Kidney (tissue), 22 donors: ENCODE measurements at places on chromosomes 16 and 17.

- DNase-seq, result no peak
Measured at GRCh38 chr17:61443475-61443882, 8.7 kb upstream of the TBX4 start.

- DNase-seq, result no peak
Measured at GRCh38 chr17:78791840-78792709, 10.0 kb upstream of the CYTH1 start.

GRCh38 chr16:57690782-57691471, 3.7 kb upstream of the DRC7 start:
- no peak for DNase-seq

DNA sequence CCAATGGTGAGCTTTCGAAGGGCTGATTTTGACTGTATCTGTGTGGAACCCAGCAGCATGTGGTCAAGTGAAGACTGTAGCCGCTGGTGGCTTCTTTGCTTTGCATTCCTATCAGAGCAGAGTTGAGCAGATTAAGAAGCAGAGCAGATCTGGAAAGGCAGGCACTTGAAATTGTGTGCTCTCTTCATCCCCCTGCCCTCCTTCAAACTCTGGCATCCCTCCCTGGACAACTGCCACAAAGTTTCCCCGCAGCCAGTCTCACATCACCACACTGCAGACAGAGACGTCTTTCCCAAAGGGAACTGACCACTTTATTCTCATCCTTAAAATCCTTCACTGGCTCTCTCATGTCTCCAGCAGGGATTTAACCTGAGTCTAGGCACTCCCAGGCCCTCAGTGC, 237.1 kb upstream of the DYNLRB2 start:
- DNase-seq, result no peak

DNA sequence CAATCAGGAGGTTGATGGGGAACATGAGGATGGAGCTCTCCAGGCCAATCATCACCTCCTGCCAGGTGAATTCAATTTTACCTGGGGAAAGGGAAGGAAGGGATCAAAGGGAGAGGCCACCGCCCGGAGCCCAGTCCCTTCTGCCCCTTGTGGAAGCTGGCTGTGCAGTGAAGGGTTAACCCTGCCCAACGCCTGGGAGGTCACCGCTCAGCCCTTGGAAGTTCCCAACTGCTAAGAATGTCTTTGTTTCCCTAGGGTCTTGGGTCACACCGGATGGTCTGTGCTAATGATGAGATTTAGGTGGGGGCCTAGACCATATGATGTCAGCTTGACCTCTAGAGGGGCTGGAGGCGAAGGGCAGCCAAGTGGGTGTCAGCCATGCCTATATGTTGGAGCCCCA, 52.1 kb upstream of the GCSH start:
- DNase-seq, result no peak

- DNase-seq, result no peak
Measured at GRCh38 chr16:26295625-26296304, 604.0 kb downstream of the HS3ST4 start.

DNA sequence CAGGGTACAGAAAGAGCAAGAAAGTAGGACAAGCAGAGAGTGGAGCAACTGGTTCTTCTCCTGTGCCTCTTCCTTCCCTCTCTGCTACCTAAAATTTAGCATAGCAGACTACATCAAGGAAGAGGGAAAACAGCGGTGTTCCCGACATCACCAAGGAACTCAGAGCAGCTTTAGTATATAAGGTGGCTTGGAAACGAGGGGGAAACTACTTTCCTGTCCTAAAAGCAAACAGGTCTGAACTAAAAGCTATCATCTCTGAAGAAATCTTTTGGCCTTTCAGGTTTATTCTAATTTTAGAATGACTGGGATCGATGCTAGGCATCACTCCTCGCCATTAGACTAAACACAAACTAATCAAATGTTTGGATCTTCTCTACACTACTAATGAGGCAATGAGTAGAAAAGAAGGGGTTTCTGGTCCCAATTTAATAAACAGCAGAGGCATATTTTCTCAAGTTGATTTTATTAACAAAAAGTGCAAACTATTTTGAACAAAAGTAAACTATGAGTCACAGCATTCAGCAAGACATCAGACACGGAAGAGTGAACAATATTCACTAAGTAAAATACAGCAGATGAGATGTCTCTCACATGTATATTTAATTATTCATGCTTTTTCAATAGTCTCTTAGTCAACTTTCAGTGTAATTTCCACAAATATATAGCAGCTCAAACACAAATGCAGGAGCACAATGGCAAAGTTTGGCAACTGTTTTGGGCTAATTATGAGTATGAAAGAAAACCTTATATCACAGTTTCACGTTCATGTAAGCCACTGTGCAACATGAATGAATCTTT, 108.7 kb downstream of the TRIM37 start:
- no peak for DNase-seq

DNA sequence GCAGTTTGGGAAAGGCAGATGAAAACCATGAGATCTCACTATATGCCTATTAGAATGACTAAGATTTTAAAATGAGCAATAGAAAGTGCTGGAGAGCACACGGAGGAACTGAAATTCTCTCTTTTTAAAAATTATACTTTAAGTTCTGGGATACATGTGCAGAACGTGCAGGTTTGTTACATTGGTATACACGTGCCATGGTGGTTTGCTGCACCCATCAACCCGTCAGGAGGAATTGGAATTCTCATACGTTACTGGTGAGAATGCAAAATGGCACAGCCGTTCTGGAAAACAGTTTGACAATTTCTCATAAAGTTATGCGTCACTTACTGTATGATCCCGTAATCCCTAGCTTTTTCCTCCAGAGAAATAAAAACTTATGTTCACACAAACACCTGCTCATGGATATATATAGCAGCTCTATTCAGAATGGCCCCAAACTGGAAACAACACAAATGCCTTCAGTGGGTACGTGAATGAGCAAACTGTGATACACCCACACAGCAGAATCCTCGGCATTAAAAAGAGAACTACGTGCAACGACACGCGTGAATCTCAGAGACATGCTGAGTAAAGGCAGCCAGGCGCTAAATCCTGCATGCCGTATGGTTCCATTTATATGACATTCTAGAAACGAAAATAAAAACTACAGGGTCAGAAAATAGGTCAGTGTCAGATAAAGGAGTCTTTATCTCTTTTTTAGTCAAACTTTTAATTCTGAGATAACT, 11.8 kb downstream of the PIK3R6 start:
- no peak for DNase-seq

DNA sequence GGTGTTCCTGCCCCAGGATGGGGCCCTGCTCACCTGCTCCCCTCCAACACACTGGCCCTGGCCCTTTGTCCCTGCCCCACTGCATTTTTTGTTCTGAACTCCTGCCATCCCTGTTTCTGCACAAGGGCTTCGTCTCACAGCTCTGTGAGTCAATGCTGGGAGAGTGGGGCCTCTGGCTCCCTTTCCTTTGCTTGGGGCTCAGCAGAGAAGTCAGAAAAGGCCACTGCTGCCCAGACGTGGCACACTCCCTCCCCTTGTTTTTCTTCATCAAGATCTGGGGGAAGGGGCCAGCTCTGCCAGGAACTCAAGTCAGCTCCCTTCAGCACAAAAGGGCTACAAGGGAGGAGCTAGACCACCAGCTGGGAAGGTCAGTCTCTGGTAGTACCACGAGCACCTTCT, 8.9 kb downstream of the PROCA1 start:
- DNase-seq, result no peak

GRCh38 chr17:76827736-76828135, 40.5 kb upstream of the MGAT5B start:
- no peak for DNase-seq

DNA sequence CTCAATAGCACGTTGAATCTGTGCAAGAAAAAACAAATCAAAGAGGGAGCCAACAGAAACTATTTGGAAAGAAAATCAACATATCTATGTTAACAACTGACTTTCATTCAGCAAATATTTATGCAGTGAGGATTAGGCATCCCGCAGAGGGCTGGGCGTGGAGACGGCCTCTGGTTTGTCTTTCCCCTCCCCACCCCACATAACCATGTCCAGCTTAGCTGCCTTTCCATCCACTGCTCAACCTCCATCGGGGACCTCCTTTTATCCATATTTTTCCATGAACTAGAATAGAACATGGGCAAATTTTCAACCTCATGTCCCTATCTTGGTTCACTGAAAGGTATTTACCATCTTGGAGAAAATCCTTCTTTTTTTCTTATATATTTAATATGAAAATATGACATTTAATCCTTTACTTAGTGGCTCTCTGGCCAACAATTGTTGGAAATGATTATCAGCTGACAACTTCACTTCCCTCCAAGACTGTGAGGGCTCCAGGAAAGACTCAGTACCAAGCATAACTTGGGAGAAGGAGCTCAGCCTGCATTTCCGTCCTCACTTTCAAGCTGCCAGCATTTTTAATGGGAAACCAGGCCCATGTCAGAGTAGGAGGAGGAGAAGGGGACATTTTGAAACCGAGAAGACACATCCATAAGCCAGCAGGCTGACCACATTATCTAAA, 462.6 kb upstream of the MAF start:
- DNase-seq, result no peak

DNA sequence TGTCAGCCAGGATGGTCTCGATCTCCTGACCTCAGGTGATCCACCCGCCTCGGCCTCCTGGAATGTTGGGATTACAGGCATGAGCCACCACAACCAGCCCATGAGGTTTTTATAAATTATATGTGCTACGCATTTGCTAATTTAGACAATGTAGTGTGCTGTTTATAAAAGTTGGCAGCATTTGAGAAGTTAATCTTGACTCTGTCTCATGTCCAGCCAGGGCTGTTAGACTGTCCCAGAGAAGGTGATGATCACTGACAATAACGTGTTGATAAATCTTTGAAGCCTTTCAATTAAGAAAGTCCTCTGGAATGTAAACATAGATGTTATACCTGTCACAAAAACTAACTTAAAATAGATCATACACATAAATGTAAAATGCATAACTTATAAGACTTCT, 82.0 kb downstream of the PPM1E start:
- DNase-seq, result no peak

DNA sequence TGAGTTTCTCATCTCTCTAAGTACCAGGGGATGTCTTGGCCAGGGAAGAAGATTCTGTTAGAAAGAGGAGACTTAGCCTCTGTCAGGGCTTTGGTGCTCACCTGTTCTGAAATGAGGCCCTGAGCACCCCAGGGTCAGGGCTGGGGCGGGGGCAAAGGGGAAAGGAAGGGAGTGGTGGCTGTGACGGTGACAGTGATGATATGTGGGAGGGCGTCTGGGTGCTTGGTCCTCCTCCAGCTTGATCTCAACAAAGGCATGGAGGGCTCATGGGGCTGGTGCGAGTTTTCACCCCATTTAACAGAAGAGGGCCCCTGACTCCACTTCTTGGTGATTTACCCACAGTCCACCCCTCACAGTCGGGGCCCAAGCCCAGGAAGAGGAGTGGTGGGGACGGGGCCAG, 15.1 kb downstream of the SOX8 start:
- DNase-seq, result no peak
